ENCODE measurements at places on chromosomes 6 and 20.

GRCh38 chr6:43761666-43762409 lies 8.2 kb upstream of the VEGFA start:
- DNase-seq, result no peak

DNA sequence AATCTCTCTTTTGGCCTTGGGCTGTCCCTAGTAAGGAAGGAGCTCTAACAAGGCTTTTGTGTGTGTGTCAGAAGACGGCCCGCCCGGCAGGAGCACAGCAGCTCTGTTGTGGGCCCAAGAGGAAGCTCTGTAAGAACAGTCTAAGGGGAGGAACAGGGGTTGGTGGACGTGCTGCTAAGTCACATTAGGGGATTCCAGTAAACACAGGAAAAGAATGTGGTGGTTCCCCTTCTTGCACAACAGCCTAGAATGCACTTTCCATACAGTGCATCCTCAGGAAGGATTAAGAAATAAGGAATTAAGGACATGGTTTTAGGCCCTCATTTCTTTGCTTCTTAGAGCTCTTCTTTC lies 114.5 kb downstream of the RNF144B start:
- no peak for DNase-seq

DNA sequence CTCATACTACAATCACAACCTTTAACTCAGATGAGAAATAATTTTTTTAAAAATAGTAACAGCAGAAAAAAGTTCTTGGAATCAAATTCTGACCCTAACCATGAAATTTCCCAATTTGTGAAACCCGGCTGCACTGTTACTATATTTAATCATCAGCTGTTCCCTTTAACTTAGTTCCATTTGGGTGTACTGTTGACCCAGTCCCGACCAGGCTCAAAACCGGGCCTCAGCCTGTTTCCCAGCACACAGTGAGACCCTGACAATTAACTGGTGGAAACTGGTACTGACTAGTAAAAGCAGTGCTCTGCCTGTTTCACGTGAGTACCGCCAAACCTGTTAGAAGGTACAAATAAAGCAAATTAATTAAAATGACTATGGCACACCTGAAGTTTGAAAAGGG lies 7.0 kb downstream of the CTCFL start:
- no peak for DNase-seq

DNA sequence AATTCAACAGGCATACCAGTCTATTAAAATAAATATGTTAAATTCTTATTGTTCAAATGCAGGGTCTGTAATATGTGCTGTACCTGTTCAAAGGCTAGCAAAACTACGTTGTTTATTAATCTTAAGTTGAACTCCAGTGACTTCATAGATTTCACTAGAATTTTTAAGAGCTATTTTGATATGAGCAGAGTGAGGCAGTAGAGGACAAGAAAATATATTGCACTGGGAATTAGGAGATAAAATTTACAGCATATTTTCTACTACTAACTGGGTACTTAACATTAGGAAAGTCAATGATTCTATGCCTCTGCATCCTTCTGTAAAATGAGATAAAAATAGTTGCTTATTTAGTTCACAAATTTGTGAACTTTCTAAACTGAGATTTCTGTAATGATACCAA lies 162.2 kb upstream of the BMP5 start:
- DNase-seq, result no peak

DNA sequence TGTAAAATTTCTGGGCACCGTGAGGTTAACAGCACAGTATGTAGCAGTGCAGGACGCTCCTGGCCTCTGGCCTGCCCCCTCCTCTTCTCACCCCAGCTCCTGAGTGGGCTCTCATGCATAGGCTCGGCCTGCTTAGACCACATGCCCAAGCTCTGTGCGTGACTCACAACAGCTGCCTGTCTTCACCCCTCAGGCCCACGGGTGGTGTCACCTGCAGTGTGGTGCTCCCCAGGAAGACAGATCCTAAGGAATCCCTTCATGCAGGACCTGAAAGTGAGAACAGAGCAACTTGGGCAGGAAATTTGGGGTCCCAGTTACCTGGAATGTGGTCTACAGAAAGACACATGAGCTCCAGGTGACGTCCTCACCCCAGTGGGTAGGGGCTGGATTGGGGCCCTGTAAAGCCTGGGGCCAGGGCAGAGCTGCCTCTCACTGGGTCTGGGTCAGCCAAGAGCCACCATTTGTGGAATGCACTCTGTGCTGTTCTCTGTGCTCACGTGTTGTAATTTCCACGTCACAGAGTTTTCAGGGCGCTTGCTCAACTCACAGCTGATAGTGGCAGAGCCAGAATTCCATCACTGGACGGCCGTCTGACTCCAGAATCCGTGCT lies 37.0 kb upstream of the PXDC1 start:
- DNase-seq, result no peak

DNA sequence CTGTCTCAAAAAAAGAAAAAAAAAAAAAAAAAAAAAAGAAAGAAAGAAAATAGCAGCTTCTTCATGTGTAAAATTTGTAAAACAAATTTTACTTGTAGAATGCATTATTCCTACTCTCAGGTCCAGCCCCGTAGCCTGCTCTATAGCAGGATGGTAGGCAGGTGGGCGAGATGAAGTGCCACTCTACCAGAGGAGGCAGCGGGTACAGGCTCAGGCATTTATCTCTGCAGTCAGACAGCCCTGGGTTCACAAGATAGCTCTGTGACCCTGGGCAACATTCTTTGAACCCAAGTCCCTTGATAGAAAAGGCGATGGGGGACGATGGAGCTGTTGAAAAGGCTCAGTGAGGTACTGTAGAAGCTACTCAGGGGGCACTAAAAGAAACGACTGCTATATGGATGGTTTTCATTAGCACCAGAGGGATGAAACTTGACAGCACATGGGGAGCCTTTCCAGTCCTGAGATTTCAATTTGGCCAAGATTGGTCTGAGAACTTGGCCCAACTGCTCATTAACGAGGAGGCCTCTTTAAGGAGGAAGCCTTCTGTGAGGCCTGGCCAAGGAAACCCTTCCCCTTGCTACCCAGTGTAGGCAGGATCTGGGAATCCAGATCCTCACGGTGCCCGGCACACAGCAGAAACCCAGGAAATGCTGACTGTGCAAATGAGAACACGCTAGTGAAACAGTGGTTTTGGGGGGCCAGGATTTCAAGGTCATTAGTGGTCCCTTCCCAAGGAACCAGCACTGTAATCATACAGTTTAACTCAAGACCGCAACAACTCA lies 63.1 kb downstream of the MYH7B start:
- no peak for DNase-seq

DNA sequence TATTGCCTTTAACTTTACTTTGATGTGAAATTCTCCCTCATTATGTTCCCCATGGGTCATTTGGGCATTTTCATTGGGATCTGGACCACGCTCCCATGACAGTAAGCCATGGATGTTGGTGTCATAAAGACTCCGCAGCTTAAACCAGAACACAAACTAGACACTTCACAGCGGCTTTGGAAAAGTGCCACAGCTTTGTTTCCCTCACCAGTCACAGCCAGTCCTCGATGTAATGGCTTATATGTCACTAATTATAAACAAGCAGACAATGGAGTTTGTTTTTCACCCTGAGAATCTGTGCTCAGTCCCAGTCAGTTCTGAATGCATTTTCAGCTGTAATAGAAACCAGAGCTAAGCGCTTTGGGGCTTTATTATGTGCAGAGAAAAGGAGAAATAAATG lies 23.2 kb upstream of the DAAM2 start:
- no peak for DNase-seq

GRCh38 chr6:84166395-84166794 lies 61.0 kb downstream of the CEP162 start:
- DNase-seq, result no peak

- DNase-seq, result no peak
These were observed 90.9 kb downstream of the PRND start for GRCh38 chr20:4812641-4813075.

- no peak for DNase-seq
These were observed 564.8 kb downstream of the LMBRD1 start for GRCh38 chr6:69232008-69232407.

GRCh38 chr6:92763680-92764079 lies 655.7 kb downstream of the EPHA7 start:
- DNase-seq, result no peak

DNA sequence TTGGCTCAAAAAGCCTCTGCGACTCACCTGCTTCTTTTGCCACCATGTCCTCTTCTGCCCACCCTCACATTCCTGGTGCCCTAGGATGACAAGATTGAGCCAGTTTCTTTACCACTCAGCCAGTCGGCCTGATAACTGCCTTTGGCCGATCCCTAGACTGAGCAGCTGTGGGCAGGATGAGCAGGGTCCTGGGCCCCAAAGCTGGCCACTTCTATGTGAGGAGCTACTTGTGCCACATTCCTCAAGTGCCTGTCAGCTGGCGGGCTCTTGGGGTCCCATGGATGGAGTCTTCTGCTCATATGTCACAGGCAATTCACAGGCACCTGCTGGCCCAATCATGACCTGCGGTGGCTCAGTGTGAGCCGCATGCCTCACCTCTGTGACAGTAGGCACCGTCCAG lies 16.5 kb downstream of the DYNLRB1 start:
- no peak for DNase-seq

DNA sequence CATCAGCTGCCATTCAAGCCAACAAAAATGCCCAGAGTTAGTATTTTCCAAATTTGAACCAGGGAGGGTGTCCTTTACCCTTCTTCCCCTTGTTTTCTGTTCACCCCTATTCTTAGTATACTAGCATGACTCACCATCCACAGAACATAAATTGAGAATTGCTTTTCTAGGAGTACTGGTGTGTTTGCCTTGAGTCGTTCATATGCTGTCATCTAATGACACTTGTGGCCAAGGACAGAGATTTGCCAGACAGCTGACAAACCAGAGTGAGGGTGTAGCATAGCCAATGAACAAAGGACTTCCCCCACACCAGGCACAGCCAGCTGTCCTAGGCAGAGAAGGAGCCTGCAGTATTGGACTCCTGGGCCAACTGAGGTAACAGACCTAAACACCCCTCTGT lies 62.2 kb downstream of the FILIP1 start:
- DNase-seq, result no peak

DNA sequence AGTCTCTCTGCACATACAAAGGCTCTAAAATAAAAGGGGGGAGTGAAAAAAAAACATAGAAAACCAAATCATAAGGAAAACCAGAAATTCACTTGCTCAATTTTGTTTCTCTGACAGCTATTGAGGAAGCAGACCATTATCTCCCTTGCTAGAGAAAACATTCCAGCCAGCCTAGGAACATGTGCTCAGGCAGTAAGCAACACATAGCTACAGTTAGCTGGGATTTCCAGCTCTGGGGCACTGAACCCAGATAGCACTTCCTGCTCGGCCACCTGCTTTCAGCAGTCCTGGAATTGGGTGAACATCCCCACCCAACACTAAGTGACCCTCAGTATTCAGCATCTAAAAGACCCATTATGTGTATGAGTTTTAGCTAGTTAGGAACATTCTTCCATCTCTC lies 61.3 kb downstream of the TNFRSF21 start:
- no peak for DNase-seq

DNA sequence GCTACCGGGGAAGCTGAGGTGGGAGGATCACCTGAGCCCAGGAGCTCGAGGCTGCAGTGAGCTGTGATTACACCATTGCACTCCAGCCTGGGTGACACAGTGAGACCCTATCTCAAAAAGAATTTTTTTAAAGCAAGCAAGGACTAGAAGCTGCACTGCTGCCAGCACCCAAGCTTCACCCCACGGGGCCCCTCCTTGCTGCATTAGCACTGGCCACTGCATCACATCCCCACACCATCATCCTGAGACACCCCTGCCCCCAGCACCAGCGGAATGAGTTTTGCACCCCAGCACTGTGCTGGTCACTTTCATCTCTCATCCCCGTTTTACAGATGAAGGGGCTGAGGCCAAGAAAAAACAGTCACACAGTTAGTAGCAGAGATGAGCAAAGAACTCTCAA lies 30.9 kb downstream of the TBC1D7 start:
- no peak for DNase-seq

- DNase-seq, result no peak
These were observed 80.1 kb downstream of the GMDS start for GRCh38 chr6:2165286-2165685.

DNA sequence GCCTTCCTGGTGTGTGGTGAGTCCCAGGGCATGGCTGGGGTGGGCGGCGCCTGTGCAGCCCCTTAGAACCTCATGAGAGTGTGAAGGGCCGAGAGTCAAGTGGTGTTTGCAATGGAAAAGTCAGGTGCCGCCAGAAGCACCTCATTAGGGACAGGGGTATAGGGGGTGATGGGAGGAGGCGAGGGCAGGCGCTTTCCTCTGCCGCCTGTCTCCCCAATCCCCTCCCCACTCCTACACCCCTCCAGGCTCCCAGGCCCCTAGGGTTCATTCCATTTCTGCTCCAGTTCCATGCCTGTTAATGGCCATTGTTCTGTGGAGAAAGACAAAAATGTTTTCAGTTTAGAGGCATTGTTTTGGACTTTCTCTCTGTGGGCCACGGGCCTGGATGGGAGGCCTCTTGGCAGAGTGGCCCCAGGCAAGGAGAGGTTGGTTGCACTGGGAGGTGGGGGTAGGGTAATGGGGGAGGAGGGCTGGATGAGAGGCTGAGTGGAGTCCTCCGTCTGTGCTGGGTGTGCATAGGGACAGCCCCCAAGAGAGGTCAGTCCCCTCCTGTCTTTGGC lies 21.4 kb upstream of the SCUBE3 start:
- no peak for DNase-seq
